AG20443 (cell line): ENCODE measurements at places on chromosomes 2 and 18.

DNA sequence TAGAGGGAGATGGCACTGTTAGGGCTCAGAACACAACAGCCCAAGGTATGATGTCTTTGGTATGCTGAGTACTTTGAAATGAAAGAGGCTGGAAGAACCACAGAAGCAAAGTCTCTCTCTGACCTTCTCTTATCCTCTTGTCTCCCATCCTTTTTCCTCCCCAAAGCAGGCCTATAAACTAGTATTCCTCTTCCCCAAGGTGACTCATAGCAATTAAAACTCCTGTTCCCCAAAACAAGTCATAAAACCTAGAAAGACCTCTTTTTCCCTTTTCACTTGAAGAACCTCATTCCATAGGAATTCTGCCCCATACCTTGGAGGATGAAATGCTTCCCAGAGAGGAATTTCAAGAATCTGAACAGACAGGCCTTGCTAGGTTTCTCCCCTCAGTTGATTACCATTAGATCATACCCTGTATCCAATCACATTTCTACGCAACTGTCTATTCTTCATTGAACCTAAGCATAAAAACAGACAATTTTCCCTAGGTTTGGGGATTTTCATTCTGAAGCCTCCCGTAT lies 25.7 kb downstream of the MDH1 start:
- DNase-seq = peak; percentile 50

DNA sequence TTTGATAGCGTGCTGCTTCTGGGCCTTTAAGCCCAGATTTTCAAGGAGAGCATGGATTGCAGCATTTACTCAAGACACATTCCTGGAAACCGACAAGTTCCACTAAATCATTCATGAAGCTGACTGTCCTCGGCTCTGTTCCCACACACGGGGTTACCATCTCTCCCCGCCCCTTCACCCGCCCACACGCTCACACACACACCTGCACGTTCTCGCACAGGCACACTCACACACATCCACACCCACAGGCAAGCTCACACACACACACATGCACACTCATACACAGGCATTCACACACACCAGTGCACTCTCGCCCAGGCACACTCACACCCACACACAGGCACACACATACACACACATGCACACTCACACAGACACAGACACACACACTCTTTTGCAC lies 150.0 kb upstream of the AGAP1 start:
- no peak for DNase-seq

GRCh38 chr18:808086-808485 lies 4.0 kb downstream of the YES1 start:
- DNase-seq = peak; percentile 31

DNA sequence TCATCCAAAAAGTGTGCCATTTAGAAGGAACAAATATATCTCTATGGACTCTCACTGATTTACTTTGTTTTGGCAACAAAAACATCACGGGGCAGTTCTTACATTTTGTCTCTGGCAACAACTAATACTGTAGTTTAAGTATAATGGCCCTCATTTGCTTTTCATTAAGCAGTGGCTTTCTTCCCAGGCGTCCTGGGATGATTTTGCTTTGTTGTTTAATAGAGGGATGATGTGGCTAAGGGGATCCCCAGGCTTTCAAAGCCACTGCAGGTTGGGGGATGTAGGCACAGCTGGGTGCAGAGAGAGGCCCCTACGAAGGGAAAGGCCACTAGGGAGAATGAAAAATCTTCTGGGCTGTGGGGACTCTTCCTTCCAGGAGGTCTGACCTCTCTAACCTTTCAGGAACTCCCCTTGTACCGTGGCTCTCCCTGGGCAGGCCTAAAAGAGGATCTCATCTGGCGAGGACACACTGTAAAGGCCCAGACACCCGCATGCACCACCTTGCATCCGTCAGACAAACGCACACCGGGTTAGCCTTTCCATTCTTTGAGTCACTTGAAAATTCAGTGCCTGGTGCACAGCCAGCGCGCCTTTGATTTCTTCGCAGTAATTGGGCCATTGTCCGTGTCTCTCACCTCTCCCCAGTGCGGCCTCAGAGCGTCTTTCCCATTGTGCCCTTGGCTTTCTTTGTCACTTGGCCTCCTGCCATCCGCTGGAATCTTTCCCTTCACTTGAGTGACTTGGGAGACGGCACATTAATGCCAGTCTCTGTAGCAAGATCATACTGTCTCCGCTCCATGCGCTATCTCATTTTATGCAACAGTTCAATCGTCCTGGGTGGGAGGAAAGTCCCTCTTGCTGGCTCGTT lies 40.3 kb upstream of the AFF3 start:
- peak; percentile 34 for DNase-seq

DNA sequence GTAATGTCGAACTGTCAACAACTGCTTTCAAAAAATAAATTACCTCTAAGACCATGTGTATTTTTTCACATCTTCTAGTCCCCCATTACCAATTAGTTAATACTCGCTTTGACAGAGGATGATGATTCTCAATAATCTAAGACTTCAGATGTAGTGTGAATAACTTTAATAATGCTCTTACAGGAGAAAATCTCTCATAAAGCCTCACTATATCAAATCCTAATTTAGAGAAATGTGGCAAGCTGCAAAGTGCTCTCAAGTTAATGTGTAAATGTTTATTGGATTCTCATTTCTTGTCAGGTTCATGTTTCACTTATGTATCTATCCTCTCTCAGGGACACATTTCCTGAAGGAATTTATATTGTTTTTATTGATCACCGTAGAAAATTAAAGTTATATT lies 223.9 kb downstream of the CDH7 start:
- no peak for DNase-seq

DNA sequence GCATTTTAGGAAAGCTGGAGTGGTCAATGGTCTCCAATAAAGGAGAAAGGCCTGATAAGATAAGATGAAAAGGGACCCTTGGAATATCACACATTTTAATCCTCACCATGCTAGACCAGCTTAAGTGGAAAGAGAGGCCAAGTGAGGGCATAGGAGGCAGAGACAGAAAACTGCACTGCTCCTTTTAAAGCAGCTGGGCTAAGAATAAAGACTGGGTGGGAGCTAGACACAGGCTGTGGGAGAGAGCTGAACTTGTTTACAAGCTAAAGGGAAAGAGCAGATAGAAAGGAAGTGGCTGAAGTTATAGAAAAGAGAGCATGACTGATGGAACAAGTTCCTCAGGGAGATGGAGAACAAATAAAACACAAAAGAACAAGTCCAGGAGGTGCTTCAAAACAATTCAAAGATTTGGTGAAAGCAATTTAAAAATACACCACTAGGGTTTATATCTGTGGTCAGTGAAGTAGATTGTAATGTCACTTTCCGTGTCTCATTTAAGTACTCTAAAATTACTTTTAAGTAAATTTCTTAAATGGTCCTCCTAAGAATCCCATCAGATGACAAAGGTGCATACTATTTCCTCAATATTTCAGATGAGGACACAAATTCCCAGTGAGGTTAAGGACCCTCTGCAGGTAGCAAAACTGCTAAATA lies 7.5 kb downstream of the COL5A2 start:
- DNase-seq = no peak

DNA sequence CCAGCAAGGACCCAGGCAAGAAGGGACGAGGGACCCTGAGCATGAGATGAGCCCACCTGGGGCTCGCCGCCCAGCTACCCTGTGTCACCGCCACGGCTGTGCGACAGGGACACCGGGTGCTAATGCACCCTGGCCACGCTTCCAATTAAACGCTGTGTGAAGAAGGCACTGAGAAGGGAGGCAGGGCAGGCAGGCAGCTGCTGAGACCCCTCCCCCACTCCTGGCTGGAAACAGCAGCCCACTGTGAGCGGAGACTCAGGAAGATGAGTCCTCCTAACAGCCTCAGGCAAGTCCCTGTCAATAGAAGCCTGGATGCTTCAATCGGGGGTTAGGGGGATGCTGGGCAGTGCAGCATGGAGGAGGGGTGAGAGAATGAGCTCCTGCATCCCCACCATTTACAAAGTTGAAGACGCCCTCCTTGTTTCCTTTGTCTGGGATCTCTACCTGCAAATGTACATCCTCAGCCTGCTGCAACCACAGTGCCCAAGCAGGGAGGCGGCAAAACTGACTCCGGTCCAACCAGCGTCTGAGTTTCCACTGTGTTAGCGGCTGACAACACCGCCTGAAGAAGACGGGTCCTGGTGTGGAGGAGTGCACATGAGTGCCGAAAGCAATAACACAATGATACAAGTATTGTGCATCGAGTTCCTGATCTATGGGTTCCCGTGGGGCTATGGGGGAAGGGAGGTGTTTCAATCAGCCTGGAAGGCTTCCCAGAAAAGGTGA lies 12.8 kb downstream of the TMEM163 start:
- DNase-seq = no peak

DNA sequence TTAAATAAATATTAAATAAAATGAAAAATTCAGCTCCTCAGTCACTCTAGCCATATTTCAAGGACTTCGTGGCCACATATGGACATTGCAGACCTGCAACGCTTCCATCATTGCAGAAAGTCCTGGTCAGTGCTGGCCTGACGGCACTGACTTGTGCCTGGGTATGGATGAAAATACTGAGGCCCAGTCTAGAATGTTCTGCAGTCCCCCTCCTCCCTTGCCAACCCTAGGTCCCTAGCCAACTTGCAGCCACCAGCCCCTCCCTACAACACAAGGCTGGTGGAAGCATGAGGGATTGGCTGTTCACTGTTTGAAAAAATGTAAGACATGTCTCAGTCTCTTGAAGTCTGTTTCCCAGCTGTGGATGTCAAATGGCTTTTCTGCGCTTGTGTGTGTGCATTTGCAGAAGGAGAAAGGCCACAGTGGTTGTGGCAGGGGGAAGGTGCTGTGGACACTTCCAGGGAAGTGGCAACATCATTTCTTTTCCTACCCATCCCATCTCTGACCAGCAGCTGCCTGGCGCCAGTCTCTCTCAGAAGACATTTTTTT lies 9.9 kb downstream of the IGFBP5 start:
- DNase-seq = no peak

DNA sequence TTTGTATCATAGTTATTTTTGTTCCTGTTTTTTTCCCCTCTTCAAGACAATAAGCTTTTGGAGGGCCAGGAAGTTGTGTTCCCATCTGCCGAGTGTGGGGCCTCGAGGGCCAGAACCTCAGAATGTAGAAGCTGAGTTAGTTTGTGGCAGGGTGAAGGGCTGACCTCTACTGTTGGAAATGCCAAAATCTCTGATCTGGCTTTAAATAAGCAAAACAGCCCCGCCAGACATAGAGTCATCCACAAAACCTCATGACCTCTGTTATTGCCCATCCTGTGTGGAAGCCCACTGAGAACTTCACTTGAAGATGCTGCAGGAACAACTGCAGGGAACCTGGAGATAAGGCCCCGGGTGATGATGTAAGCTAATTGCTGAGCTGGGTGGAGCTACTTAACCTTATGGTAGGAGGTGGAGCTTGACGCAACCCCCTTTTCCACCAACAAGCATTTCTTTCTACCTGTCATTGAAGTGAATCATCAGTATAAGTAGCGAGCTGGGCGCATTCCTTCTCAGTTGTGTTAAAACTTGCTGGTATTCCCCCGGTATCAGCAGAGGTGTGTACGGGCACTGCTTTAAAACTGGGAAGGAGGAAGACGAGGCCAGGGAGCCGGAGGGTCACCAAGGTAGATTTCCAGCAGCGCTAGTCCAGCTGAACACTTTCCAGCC lies 177.2 kb downstream of the NEDD4L start:
- DNase-seq = no peak

- no peak for DNase-seq
Measured at GRCh38 chr2:200476836-200477235, 33.0 kb downstream of the KCTD18 start.

DNA sequence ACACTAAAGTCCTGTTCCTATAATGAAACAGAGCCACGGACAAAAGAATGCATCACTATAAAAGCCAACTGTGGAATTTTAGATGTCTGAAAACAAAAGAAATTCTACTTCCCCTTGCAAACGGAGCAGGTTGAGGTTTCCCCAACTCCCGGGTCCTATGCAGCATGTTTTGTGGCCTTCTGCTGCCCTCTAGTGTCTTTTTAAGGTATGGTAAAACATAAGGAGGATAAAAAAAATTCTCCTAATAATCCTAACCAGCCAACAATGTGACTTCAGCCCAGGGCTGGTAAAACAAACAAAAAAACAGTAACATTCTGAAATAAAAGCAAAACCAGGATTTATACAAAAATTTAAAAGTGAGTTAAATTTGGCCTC lies 539.5 kb downstream of the NRXN1 start:
- peak; percentile 74 for DNase-seq

DNA sequence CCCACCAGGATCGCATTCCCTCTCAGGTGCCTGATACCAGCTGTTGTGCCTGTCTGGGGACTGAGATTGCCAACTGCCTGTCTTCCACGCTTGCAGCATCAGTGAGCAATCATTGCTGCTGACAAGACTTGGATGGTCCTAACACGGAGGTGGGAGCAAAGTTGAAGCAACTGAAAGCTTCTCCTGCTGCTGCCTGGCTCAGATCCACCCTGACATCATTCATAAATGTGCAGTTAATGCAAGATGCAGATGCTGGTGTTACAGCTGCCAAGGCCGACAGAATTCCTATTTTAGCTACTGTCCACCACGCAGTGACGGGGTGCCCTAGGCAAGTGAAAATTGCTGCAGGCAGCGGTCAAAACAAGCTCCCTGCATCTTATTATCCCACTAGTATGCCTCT lies 131.4 kb downstream of the VWC2L start:
- DNase-seq = peak; percentile 14

- DNase-seq = no peak
Measured at GRCh38 chr2:176147800-176148496, 3.4 kb upstream of the HOXD4 start.

DNA sequence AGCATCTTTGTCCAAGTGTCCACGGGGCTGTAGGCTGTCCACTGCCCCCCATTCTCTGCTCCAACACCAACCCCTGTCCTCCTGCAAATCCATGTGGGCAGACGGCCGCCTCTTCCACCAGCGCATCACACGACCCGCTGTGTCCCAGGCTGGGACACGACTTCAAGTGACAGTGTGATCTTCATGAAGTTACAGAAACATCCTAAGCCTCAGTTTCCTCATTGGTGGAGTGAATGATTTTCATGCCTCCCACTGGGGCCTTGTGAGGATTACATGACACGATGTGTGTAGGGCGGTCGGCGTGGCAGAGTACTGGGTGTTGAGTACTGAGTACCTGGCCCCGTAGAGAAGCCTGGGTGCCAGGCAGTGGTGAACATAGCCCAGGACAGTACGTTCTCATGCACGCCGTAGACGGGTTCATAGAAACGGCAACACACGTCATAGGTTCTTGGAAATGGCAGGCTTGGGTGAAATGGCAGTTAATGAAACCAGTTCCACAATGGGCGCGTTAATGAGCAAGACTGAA lies 9.3 kb upstream of the ALLC start:
- DNase-seq = no peak

- DNase-seq = no peak
Measured at GRCh38 chr2:240791821-240792628, 28.0 kb downstream of the KIF1A start.
